ENCODE measurements at places on chromosomes 11 and 22.

DNA sequence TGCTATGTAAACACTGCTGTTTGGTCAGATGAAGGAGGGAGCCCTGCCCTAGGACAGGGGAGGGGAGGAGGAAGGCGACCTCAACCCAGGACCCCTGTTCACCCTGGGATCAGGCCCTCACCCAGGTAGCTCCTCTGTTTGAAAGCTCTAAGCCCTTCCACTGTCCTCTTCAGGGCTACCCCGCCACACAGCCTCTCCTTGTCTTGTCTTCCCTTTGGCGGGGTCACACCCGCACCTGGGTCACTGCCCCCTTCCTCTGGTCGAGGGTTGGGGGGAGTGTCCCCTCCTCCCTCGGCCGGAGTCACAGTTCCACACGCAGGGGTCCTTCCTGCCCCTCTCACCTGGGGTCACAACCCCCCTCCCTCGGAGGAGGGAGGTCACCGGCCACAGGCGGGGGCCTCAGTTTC lies 463 bp upstream of the PTPMT1 start:
- DNase-seq: no peak

GRCh38 chr22:21650823-21651520 lies 8.9 kb downstream of the SDF2L1 start:
- DNase-seq: no peak

DNA sequence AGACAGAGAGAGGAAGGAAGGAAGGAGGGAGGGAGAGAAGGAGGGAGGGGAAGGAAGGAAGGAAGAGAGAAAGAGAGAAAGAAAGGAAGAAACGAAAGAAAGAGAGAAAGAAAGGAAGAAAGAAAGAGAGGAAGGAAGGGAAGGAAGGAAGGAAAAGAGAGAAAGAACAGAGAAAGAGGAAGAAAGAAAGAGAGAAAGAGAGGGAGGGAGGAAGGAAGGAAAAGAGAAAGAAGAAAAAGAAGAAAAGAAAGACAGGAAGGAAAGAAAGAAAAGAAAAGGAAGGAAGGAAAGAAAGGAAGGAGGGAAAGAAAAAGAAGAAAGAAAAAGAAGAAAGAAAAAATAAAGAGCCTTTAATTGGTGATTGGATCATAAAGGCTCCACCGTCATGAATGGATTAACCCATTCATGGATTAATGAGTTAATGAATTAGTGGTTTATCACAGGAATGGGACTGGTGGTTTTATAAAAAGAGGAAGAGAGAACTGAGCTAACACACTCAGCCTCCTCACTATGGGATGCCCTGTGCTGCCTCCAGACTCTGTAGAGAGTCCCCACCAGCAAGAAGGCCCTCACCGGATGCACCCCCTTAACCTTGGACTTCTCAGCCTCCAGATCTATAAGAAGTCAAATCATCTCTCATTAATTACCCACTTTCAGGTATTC lies 9.0 kb upstream of the PLAAT2 start:
- no peak for DNase-seq

- no peak for DNase-seq
Measured at GRCh38 chr22:19016081-19016766, 80.1 kb upstream of the PRODH start.

DNA sequence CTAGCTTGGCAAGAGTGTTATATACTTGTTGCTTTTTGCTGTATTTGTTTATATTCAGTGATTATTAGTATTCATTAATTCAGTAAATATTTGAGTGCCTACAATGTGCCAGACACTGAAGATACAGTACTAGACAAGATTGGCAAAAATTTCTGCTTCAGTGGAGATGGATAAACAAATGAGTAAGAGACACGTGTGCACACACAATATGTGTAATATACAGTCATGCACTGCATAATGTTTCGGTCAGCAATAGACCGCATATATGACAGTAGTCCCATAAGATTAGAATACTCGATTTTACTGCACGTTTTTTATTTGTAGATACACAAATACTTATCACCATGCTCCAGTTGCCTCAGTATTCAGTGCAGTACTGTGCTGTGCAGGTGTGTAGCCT lies 104.9 kb upstream of the GAL start:
- no peak for DNase-seq

- no peak for DNase-seq
Measured at GRCh38 chr11:15197696-15198095, 83.0 kb downstream of the INSC start.

DNA sequence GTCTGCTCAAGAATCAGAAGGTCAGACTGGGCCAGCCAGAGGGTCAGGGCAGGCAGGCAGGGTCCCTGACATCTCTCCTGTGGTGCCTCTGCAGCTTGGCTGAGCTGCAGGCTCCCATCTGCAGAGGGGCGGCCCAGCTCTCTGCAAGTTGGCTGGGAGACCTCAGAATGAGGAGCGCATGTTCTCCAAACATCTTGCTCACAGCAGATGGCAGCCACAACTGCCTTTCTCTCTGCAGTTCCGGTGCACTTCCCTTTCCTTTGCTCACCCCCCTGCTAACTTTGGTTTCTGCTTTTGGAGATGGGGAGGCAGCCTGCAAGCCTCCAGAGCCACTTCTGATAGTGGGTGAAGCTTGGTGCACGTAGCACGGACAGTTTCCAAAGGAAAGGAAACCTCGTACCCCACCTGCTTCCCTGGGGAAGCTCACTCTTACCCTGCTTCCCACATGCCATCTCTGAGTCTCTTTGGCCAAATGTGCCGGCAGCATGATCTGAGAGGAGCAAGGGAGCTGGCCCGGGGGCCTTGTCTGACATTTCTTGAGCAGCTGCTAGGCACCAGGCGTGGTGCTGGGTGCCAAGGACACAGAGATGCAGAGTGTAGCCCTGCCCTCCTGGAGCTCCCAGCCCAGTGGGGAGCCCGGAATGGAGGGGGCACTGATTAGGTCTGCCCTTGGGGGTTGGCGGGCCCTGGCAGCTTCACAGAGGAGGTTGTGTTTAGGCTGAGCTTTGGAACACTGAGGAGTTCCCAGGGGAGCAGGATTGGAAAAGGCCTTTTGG lies 18.2 kb downstream of the DAGLA start:
- peak; percentile 38 for DNase-seq

GRCh38 chr22:30309951-30310741 lies 16.6 kb downstream of the TBC1D10A start:
- DNase-seq: no peak

DNA sequence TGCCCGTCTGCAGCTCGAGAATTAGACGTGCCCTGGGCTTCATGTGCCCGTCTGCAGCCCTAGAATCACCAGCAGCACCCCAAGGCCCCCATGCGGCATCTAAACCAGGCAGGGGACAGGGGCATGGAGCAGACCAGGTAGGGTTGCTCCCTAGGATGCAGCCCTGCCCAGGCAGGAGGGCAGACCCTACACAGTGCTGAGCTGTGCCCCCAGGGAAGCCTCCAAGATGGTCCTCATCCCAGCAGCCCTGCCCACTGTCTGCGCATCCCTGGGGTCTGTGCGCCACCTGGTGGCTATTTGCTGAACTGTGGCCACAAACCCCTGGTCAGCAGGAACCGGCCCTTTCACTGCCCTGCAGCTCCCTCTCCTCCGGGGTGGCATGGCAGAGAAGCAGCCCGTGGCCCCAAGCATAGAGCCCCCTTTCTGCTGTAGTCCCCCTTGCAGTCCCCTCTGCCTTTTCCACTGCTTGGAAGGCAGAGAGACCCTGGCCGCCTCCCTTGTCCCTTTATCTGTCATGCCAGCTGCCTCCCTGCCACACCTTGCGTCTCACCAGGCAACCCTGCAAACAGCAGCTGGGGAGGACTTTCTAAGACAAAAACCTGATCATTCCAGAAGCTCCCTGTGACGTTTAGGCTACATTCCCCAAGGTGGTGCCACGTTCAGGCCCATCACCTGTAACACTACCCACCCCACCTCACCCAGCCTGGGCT lies 86.6 kb downstream of the KCNQ1 start:
- DNase-seq: peak; percentile 48

DNA sequence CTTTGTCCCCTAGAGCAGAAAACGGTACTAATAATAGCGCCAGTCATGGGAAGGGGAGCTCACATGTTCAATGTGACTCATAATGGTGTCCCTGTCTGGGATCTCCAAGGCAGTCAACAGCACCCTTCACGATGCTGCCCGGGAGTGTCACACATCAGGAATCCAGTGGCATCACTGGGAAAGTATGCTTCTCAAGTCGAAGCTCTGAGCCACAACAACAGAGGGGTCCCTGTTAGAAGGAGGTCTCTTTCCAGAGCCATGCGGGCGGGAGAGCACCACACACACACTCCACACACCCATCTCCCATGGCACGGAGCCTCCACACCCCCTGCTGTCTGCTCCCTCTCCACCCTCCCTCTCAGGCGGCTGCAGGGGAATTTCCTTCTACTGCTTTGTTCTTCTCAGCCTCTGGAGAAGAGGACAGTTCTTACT lies 119.7 kb downstream of the ETS1 start:
- peak; percentile 24 for DNase-seq

DNA sequence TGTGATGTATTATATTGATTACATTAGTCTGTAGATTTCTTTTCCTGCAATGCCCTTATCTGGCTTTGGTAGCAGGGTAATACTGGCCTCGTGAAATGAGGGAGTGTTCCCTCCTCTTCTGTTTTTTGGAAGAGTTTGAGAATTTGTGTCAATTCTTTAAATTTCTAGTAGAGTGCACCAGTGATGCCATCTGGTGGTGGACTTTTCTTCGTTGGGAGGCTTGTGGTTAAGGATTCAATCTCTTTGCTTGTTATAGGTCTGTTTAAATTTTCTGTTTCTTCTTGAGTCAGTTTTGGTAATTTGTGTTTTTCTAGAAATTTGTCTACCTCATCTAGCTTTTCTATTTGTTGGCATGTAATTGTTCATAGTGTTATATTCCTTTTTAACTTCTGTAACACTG lies 18.9 kb downstream of the SHANK3 start:
- peak; percentile 58 for DNase-seq

GRCh38 chr22:41578818-41579217 lies 10.8 kb downstream of the PMM1 start:
- DNase-seq: no peak

- DNase-seq: no peak
Measured at GRCh38 chr22:27730641-27731433, 70.7 kb downstream of the MN1 start.

DNA sequence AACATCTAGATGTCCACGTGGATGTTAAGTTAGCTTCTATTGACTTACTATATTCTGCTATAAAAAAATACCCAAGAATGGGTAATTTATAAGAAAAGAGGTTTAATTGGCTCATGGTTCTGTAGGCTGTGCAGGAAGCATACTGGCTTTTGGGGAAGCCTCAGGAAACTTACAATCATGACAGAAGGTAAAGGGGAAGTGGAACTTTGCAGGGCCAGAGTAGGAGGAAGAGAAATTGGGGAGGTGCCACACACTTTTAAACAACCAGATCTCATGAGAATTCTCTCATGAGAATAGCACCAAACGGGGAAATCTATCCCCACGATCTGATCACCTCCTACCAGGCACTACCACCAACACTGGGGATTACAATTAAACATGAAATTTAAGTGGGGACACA lies 689.3 kb downstream of the METTL15 start:
- no peak for DNase-seq

- no peak for DNase-seq
Measured at GRCh38 chr11:3121416-3121815, 43.7 kb downstream of the OSBPL5 start.

- no peak for DNase-seq
Measured at GRCh38 chr22:36872084-36872483, 11.3 kb downstream of the NCF4 start.

- no peak for DNase-seq
Measured at GRCh38 chr11:72411623-72412419, 22.5 kb downstream of the CLPB start.

GRCh38 chr22:44595841-44596341 lies 97.9 kb upstream of the RTL6 start:
- DNase-seq: peak; percentile 33

DNA sequence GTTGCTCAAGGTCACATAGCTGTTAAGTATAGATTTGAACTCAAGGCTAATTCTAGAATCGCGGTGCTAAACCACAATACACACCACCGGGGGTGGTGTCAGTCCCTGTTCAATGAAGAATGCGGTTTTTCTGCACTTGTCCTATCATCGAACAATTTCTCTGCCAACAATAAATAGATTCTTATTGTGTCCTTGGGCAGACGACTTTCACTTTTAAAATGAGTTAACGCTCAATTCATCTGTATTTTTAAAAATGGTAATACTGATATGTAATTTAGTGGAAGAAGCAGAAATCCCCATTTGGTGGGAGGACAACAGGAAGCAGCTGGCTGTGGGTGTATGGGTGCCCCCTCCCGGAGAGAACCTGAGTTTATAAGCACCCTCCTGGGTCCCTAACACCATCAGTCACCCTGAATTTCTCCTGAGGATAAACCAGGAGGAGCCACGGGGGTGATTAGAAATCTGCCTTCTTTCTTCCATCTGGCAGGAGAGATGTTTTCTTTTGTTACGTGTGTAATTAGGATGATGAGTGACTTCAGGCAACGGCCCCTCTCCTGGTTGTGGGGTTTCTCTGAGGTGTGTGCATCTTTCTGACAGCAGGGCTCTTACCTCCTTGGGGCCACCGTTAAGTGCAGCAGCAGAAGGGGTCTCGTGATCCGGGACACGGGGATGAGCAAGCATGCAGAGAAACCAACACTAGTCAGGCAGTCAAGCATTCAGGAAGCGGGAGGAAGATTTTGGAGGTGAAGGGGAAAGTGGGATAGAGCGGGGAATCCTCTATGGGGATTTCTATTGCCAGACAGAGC lies 87.7 kb downstream of the GRAMD1B start:
- DNase-seq: no peak

DNA sequence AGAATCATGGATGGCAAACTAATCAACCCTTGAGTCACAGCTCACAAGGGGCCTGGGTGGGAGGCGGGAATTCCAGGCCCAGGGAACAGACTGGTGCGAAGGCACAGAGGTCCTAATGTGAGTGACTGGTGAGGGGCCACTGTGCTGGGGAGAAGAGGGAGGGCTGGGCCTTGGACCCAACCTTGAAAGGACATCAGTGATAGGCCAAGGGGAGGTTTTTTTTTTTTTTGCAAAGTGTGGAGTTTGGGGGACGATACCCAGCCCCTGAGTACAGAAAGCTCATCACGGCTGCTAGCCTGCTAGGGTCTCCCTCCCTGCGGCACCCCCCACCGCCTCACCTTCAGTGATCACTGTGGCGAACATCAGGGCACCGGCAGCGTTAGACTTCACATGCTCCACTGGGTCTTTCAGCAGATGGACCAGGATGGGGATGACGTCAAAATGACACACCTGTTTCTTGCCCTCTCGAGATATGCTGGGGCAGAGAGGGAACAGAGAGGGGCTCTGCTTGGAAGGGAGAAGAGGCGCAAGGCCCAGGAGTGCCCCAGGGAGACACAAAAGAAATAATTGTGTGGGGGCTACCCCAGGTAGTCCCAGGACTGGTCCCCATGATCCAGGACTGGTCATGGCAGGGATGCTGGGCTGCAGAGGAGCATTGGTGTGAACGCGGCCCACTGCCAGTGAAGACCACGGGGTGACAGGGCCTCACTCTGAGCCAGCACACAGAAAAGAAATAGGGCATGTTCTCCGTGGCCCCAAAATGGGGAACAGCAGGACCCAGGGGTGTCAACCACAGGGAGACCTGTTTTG lies 8.6 kb upstream of the GNAZ start:
- no peak for DNase-seq

DNA sequence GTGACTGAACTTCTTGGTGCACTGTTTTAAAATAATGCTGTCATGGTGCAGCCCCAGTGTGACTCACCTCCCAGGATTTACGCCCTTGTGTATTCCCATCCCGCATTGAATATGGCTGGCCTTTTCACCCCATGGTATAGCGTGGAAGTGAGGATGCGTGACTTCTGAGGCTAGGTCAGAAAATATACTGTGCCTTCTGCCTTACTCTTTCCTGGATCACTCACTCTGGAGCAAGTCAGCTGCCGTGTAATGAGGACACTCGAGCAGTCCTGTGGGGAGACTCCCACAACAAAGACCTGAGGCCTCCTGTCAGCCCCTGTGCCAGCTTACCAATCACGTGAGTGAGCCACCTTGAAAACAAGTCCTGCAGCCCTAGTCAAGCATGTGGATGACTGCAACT lies 471.9 kb upstream of the KIRREL3 start:
- no peak for DNase-seq

Data from A673 (cell line).